Posterior vena cava (tissue), 2 donors: ENCODE measurements at places on chromosomes 5 and 9. TPM values are rescaled to one million over a fixed set of nuclear protein-coding genes. Genes with fewer than 3 reads are reported as not detected.

Gene TNFSF15
- total RNA-seq: 0.52 TPM

- no peak for DNase-seq
These were observed 106.5 kb downstream of the EPB41L4A start for GRCh38 chr5:112312295-112313275.

DNA sequence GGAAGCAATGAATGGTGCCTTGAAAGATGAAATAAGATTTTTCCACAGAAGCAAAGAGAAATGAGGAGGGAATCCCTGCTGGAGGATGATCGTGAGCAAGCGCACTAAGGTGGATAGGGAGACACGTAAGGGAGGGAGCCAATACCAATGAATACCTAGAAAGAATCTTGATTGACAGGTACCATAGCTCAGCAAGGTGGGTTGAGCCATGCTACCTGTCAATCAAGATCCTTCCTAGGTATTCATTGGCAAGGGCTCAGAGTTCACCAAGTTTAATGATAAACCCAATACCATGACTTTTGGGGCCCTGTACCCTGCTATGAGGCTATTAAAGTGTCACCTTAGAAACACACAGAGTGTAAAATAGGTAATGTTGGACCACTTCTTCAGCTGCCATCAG is 226.8 kb downstream of the GRIA1 start:
- DNase-seq: no peak

DNA sequence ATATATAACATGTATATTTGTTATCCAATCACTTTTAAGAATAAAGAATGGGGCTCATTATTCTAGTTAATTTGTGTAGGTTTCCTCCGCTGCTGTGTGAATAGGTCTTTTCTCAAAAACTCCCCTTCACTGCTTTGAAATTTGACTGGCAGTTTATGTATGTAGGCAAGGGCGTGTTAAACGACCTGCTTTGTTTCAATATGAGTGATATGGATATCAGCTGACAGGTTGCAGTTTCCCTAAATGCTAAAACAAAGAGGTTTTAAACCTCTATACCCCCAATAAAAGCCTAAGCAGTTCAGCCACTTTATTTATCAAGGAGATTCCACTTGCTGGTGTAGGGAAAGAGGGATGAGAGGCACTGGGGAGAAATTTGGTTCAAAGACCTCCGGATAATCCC is 159.6 kb downstream of the TMEM167A start:
- no peak for DNase-seq

GRCh38 chr9:75591972-75592371 is 298.5 kb upstream of the PCSK5 start:
- DNase-seq: no peak

GRCh38 chr9:69223605-69224004 is 49.5 kb downstream of the TJP2 start:
- no peak for DNase-seq

- DNase-seq: no peak
These were observed 332.7 kb downstream of the PRDM9 start for GRCh38 chr5:23840083-23840482.

DNA sequence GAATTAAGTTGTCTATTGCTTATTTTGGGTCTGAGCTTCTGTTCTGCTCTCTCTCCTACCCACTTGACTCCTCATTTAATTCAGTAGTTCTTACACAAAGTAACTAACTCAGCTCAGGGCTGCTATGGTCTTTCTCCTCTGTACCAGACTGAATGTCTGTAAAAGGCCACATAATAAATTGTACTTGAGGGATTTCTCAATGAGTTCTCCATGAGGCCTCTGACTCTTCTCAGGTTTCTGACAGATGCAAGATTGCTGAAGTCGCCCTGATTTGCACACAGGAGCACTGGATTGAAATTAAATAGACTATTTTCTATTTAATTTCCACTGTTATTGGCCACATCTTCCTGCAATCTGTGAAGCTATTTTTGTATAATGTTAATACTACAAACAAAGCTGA is 2.9 kb downstream of the IQGAP2 start:
- DNase-seq: no peak

DNA sequence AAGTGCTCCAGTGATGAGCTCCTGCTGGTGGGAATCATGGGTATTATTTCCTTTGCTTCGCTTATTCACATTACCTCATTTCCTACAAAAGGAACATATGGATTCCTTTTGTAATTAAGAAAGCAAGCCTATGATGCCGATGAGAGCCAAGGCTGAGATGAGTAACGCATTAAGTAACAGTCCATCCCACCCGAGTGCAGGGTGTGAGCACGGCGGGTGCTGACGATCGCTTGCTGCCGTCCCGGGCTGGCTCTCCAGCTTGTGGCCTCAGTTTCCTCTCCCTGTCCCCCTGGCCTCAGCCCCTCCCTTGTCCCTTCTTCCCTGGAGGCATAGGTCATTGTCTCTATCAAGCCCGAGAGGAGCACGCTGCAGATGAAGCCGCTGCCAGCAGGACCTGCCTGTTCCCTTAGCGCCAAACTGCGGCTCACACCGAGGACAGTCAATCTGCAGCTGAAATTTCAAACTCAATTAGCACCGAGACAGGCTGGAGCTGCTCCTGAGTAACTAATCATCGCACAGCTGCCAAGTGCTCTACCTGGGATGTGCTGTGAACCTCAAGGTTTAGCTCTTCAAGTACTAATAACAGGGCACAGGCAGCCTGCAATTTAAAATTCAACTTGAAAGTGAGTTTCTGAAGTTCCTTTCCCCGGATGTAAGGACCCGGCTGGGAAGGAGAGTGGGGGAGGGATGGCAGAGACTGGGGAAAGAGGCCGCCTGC is 115.2 kb upstream of the RAPGEF1 start:
- no peak for DNase-seq

- DNase-seq: peak; percentile 58
These were observed 8.6 kb downstream of the NOL6 start for GRCh38 chr9:33465096-33465495.

DNA sequence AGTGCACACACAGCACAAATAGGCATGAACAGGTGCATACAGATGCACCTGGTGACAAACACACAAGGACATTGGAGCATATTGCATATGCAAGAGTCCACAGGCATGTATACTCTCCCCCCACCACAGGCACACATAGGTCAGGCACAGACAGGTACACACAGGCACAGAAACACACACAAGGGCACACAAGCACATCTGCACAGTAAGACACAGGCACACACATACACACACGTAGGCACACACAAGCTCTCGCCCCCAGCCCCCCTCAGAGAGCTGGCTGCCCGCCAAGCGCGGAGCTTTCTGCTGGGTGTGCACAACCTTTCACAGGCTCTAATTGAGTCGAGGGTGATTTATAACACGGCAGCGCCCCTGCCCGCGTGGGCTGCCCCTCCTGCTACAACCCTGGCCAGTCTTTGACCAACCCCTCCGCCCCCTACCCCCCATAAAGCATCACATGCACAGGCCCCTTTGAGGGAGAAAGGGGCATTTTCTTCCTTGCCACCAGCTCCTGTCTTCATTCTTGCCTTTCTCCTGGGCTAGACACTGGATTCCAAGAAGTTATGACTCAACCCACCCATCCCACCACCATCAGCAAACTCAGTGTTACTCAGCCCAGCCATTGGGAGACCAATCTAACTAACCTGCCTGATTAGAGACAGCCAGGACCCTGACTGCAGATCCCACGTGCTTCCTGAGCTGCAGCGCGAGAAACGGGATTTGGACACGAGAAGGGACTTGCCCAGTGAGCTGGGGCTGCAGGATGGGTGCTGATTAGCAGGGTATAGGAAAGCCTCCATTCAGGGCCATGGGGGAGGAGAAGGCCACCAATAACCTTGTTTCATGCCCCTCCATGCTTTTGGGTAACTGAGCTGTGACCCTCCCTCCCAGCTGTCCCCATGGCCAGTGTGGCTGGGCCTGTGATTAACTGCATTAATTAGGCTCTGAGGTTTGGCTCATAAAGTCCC is 42.8 kb upstream of the PSD2 start:
- no peak for DNase-seq
